Fibroblast of skin of scalp (primary cell): ENCODE measurements at places on chromosomes 1 and 21.

DNA sequence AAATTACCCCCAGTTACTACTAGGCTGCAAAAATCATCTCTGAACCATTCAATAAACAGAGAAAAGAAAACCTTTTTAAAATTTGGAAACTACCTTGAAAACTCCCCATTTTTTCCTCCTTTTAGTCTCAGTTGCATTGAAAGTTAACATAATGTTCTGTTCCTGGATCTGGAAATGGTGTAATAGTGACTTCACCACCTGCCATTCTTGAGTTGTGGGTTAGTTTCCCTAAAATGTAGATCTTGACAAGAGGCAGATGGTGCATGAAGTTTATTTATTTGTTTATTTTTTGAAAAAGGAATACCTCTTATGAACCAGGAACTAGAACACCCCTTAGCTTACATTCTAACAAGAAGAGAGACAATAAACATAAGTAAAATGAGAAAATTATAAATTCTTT, 72.8 kb downstream of the ATF6 start:
- no peak for DNase-seq

DNA sequence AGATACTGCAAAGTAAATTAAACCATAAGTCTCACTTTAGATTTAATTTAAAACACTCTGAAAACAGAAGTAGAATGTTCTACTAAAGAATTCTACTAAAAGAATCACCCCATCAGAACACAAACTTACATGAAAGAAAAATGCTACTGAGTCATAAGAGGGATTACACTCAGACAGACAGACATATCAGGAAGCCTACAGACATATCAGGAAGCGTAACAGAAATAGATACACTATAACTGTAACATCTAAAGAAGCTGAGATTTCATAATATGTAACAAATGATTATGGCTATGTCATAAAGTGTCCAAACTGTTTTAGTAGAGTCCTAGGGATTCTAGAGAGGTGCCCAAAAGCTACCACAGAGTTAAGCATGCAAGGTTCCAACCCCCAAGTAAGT, 23.9 kb downstream of the FOXJ3 start:
- peak; percentile 25 for DNase-seq

DNA sequence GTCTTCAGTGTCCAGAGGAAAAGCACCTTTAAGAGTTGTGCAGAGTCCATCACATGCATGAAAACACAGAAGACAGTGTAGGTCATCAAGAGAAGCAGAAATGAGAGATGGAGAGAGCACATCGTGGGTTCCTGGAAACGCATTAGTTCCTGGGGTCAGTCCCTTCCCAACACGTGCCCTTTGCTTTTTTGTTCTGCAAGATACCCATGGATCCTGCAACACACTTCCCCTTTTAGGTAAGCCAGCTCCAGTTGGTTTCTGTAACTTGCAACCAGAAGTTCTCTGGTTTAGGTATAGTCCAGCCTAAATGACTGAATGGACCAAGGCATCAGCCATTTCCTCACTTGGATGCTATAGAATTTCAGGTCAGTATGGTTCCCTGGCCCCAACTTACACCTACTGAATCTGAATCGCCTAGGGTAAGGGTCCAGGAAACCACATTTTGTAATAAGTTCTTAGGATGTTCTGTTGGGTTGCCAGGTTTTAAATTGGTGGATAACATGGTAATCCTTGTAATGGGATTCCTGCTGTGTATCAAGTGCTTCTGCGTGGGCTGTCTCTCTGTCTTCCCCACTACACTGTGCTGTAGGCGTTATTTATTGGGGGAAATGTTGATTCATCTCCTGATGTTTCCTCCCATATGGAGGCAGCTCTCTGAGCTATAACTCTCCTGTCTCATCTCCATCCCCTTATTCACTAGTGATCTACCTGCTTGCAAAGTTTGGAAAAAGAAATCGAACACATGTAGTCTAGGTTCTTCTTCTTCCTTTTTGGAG, 230.6 kb downstream of the TNR start:
- DNase-seq, result no peak

DNA sequence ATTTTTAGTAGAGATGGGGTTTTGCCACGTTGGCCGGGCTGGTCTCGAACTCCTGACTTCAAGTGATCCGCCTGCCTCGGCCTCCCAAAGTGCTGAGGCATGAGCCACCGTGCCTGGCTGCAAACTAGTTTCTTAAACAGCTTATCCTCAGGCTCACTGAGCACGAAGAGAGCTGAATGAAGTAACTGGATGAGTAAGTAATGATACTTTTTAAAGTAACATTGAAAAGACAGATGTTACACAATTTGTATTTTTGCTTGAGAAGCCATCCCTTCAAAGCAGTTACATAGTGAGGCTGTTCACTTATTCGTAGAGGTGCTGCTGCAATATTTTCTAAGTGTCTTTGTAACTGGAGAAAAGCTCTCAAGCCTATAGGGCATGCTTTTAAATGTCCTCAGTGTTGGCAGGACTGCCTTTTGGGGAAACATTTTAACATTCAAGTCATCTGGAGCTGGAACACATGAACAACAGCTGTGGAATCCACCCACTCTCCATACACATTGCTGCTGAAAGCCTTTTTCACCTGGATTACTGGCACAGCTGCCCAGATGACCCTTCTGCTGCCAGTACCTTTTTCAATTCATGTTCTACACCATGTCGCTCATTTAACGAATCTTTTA, 2.7 kb upstream of the YBX1 start:
- DNase-seq, result no peak
